ENCODE measurements at places on chromosomes 6 and 20.

DNA sequence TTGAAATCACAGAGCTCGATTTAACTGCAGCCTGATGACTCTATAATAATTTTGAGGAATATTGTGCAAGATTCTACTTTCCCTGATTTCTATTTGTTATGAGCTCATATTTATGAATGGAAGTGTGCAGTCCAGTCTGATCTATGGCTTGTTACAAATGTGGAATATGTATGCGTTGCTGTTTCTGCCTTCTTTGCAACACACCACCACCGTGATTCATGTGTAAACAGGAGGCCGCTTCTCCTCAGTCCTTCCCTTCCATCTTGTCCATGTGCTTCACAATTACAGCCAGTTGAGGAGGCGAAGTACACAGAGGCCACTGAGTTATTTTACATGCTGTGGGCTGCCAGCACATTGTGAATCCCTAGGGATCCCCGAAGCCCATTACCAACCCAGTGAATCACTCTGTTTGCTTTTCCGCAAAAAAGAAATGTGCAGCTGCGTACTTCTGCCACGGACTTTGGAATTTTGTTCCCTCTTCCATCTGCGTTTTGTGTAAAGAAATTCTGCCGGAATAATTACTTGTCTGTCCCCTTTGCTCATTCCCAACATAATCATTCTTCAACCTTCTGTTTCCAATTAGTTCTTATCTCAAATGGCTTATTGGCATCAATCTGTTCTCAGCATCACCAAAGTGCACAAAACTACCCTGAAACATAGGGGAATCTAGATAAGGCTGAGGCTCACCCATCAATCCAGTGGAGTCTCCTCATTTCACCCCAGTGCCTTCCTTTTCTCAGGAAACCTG is 551.6 kb upstream of the CITED2 start:
- no peak for DNase-seq
- H3K4me1 ChIP-seq = no peaks in the 10 kb centered on the region

DNA sequence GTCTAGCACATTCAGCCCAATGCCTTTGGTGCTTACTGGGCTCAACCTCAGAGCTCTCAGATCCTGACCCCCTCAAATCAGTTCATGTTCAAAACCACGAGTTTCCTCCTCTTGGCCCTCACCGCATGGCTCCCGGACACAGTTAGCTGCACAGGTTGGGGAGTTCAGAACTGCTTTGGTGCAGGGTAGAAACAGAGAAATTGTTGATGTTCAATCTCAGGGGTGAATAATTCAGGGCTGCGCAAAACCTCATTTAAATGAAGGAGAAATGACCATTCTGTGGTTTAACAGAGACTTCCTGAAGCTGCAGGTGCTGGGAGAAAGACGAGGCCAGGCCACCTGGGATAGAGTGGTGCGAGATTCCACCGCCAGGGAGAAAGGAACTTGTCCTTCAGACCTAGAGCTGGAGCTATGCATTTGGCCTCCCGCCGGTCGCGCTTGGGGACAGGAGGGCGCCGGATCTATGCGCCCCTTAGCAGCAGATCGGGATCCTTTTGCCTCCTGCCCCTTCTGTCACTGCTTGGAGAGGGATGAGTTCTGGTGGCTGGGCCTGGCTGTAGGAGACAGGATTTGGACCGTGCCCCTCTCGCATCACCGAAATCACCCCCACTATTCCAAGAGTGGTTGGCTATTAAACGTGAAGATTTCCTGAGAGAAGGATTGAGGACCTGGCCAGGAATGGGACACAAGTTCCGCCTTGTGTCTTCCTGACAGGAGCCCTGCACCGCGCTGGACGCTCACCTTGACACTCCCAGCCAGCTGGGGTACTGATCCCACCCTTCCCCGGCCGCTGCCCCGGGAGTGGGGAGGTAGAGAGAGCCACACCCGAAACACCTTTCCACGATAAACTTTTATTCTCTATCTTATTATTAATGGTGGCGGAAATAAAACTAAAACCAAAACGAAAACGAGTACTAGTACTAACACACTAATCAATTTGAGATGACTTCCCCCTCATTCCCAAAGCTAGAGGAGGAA is 767 bp upstream of the PAX1 start:
- H3K27ac ChIP-seq = peak overlapping the region; percentile 41
- no peaks in the 10 kb centered on the region for H3K36me3 ChIP-seq
- no peak for DNase-seq
- no peak overlapping the region for H3K4me3 ChIP-seq
- H3K27me3 ChIP-seq = peaks cover 92% of the 10 kb centered on the region

DNA sequence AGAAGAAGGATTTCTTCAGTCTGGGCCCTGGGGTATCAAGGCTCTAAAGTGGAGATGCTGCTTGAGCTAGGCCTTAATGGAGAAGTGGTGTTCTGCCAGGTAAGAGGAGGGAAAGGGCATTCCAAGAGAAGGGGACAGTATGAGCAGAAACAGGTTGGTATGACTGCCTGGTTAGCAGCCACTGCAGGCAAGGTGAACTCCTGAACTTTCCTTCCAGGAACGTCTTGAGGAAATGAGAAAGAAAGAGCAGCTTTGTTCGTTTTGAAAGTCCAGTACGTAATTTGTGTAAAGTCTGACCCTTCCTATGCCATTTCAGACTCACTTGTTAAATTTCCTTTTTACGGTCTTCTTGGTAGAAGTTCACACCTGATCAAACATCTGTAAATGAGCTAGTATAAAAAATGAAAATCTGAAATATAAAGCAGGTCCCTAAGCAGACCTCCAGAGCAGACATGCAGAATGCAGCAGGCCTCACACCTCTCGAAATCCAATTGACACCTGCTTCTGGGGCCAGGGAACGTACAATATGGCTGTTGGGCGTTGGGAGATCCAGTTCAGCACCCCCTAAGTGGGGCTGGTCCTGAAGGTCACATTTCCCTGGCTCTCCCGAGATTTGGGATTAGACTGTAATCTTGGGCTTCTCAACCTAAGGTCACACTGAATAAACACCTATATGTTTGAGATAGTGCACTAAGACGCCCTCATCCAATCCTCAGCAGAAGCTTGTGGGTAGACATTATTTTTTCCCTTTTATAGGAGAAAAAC is 33.6 kb downstream of the MYLK4 start:
- H3K36me3 ChIP-seq = no peaks in the 10 kb centered on the region
- no peak overlapping the region for H3K4me3 ChIP-seq
- peaks cover 7% of the 10 kb centered on the region for H3K27me3 ChIP-seq
- DNase-seq = no peak

- no peaks in the 10 kb centered on the region for H3K27me3 ChIP-seq
- no peak overlapping the region for H3K27ac ChIP-seq
- DNase-seq = no peak
- no peak overlapping the region for H3K4me3 ChIP-seq
- H3K4me1 ChIP-seq = no peaks in the 10 kb centered on the region
These were observed 132.6 kb downstream of the THEMIS start for GRCh38 chr6:127768223-127768622.

DNA sequence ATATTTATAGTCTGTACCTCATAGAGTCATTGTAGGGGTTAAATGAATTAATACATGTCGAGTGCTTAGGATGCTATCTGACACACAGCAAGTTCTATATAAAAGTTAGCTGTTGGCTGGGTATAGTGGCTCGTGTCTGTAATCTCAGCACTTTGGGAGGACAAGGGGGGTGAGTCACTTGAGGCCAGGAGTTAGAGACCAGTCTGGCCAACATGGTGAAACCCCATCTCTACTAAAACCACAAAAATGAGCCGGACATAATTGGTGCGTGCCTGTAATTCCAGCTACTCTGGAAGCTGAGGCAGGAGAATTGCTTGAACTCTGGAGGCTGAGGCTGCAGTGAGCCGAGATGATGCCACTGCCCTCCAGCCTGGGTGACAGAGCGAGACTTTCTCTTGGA is 222.9 kb downstream of the UBE3D start:
- no peak overlapping the region for H3K4me3 ChIP-seq
- no peak for DNase-seq
- no peaks in the 10 kb centered on the region for H3K4me1 ChIP-seq
- no peak overlapping the region for H3K27ac ChIP-seq
- no peaks in the 10 kb centered on the region for H3K36me3 ChIP-seq

GRCh38 chr6:129324345-129324744 is 385.6 kb downstream of the ARHGAP18 start:
- H3K4me1 ChIP-seq = no peaks in the 10 kb centered on the region
- H3K36me3 ChIP-seq = no peaks in the 10 kb centered on the region
- H3K4me3 ChIP-seq = no peak overlapping the region
- peaks cover 4% of the 10 kb centered on the region for H3K27me3 ChIP-seq

DNA sequence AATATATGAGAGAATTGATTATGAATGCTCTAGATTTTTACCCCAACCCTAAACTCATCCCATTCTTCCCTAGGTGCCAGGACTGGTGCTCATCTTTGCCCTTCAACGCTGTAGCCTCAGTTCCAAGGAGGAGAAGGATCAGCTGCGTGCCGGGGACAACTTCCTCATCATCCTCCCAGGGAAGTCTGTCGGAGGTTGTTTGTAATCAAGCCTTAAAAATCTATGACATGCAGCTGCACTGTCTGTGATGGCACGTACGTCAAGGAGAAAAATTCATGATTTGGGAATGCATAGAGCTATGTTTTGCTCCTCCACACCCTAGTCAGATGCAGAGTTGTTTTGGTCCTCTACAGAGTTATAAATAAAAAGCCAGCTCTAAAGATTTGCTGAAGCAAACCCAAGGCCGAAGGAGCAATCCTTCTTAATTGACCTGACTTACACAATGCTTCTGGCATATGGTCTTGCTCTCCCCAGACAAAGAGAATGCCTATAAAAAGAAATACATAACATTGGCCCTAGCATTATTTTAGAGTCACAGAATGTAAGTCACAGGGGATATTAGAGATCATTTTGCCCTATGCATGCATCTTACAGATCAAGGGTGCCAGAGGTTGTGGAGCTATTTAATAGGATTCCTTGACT is 244.2 kb downstream of the HIVEP2 start:
- DNase-seq = no peak
- no peak overlapping the region for H3K4me3 ChIP-seq
- H3K27ac ChIP-seq = no peak overlapping the region
- no peaks in the 10 kb centered on the region for H3K36me3 ChIP-seq
- H3K4me1 ChIP-seq = no peaks in the 10 kb centered on the region

DNA sequence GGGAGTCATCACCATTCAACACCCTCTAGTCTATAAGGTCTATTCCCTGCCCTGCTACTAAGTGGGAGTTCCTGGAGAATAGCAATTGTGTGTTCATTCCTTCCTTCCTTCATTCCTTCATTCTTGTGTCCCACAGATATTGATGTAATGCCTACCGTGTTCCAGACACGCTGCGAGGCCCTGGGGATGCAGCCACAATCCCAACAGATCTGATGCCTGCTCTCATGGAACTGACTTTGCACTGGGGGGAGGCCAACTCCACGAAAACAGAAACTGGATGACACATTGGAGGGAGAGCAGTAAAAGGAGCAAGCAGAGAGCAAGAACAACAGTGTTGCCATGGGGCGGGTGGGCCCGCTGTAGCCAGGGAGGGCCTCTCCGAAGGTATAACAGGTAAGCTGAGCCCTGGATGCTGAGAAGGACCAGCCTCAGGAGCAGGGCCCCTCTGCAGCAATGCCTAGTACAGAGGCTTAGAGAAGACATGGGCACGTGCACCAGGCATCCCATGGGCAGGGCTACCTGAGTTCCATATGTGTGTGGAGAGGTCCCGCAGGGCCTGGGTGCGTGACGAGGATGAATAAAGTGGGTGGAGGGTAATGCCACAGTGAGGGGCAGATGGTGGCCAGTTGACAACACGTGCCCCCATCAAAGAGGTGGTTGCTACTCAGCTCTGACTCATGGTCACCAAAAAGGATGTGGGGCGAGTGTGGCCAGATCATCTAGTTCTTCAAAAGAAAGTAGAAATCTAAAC is 173.9 kb downstream of the NFATC2 start:
- H3K4me1 ChIP-seq = peaks cover 2% of the 10 kb centered on the region
- no peak overlapping the region for H3K4me3 ChIP-seq
- peaks cover 3% of the 10 kb centered on the region for H3K27me3 ChIP-seq
- no peak for DNase-seq
- no peak overlapping the region for H3K27ac ChIP-seq

- no peak overlapping the region for H3K4me3 ChIP-seq
- H3K36me3 ChIP-seq = peaks cover 47% of the 10 kb centered on the region
- no peaks in the 10 kb centered on the region for H3K27me3 ChIP-seq
These were observed 21.7 kb downstream of the RIPK1 start for GRCh38 chr6:3090013-3090412.

DNA sequence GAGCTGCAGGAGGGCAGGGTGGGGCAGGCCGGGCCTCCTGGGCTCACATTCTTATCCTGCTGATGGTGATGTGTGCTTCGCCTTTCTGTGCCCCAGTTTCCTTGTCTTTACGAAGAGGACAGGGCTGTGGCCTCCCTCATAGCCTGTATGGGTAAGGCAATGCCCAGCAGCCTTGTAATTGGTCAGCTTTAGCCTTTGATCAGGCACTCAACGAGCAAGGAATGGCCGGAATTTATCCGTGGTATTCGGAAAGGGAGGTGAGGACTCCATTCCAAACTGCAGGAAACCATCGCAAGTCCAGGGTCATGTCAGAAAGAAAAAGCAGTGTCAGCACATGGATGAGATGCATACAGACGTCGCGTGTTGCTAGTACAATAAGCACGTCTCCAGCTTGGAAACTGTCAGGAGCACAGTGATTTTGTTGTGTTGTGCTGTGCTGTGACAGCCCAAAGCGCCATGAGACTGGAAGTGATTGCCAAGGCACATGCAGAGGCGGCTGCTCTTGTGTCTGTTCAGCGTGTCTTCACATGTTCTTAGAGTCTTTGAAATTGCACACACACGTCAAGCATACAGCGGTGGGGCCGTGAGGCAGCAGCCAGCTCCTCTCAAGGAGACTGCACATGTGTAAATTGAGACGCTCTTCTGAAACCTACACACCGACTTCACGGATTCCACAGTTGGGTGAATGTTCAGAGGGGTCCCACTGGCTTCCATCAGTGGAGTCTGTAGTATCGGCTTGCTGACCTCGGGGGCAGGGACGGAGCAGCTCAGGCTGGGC is 6.2 kb downstream of the SS18L1 start:
- H3K27ac ChIP-seq = no peak overlapping the region
- H3K27me3 ChIP-seq = no peaks in the 10 kb centered on the region
- peaks cover 38% of the 10 kb centered on the region for H3K36me3 ChIP-seq
- no peak for DNase-seq
- peaks cover 16% of the 10 kb centered on the region for H3K4me1 ChIP-seq
